ENCODE measurements at places on chromosomes 1 and 21.

DNA sequence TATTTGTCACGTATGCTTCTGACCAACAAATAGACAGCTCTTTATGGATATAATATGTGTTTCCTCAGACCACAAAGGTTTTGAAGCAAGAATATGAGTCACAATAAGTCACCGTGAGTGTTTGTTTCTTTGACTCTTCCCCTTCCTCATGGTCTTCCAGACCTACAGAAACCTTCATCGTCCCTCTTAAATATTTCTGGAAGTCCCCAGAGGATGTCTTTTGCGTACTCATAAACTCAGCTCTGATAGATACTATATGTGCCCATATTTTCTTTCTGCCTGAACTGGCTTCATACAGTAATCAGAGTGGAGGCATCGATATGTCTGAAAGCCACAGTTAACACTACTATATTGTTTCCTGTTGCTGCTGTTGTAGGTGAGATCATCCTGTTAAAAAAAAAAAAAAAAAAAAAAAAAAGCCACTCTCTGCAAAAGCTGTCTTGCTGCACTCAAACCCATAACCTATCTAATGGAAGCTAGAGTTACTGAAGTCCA is 38.4 kb downstream of the ADAMTS1 start:
- no peak for DNase-seq

GRCh38 chr1:172184506-172185191 is 235.8 kb upstream of the C1orf105 start:
- no peak for DNase-seq

DNA sequence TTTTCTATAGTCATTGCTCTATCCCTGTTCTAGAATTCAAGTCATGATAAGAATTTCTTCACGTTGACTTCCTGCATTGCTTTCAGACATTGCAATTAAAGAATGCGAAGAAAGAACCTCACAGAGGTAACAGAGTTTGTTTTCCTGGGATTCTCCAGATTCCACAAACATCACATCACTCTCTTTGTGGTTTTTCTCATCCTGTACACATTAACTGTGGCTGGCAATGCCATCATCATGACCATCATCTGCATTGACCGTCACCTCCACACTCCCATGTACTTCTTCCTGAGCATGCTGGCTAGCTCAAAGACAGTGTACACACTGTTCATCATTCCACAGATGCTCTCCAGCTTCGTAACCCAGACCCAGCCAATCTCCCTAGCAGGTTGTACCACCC is 10.6 kb downstream of the APCS start:
- DNase-seq = no peak

- DNase-seq = no peak
Measured at GRCh38 chr1:225685476-225686176, 32.7 kb upstream of the ENAH start.

DNA sequence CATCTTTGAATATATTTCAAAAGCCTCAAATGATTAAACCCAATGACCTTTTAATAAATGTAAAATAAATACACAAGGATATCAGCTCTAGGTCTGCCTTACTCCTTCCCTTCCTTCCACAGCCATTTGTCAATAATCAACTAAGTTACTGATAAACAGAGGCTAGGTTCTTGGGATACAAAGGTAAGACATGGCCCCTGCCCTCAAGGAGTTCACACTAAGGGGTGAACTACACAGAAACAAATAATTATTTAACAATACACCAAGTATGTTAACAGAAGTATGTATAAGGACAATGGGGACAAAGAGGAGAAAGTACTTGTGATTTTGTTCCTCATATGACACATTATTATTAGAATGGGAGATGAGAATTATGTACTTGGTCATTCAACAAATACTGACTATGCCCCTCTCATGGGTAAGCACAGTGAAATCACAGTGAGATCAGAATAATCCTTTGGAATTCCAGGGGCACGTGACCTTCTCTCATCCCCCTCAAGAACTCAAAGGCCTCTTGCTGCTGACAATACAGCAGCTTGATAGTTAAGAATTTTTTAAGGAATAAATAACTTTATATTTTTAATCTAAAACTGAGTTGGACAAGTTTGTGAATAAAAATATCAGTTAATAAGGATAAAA is 40.2 kb downstream of the ATP1B1 start:
- DNase-seq = no peak

- no peak for DNase-seq
Measured at GRCh38 chr1:228867951-228868730, 132.9 kb downstream of the RHOU start.

DNA sequence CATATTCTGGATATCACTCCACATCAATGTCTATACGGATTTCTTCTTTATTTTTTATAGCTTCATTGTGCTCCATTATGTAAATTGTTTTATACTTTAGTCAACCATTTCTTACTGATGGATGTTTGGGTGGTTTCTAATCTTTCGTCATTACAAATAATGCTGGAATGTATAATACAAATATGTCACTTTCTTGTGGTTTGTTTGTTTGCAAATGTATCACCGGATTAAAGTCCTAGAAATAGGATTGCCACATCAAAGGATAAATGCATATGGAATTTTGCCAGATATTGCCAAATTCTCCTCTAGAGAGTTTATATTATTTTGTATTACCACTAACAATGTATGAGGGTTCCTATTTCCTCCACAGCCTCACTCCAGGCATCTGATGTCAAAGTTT is 48.7 kb upstream of the PRDM2 start:
- no peak for DNase-seq

GRCh38 chr1:43472087-43472462 is 18.3 kb upstream of the HYI start:
- DNase-seq = no peak

- no peak for DNase-seq
Measured at GRCh38 chr1:204709960-204710912, 24.7 kb upstream of the LRRN2 start.

- DNase-seq = no peak
Measured at GRCh38 chr21:35616090-35616489, 444.2 kb downstream of the SETD4 start.

DNA sequence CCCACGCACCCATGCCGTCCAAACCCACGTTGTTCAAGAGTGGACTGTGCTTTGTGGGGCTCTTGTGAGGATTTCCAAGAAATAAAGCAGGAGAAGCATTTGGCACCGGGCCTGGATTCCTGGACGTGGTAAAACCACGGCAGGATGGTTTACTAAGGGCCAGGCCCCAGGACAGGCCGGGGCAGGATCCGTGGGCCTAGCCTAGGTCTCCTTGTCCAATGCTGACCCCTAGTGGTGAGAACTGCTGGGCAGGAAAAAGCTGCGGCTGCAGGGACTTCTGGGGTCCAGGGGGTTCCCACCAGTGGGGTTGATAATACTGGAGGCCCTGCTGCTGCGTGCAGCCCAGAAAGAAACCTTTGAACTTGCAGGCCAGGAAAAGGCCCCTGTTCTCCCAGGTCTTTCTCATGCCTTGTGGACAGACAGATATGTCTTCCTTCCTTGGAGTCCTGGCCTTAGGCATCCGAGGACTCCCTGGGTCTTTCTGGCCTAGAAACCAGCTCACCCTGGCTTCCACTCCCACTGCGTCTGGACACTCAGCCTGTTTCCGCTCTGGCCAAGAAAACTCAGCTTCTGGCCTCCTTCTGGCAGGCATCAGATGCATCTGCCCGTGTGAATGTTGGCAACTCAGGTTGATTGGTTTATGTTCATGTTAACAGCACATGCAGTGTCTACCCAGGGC is 106.9 kb upstream of the TMEM51 start:
- no peak for DNase-seq

DNA sequence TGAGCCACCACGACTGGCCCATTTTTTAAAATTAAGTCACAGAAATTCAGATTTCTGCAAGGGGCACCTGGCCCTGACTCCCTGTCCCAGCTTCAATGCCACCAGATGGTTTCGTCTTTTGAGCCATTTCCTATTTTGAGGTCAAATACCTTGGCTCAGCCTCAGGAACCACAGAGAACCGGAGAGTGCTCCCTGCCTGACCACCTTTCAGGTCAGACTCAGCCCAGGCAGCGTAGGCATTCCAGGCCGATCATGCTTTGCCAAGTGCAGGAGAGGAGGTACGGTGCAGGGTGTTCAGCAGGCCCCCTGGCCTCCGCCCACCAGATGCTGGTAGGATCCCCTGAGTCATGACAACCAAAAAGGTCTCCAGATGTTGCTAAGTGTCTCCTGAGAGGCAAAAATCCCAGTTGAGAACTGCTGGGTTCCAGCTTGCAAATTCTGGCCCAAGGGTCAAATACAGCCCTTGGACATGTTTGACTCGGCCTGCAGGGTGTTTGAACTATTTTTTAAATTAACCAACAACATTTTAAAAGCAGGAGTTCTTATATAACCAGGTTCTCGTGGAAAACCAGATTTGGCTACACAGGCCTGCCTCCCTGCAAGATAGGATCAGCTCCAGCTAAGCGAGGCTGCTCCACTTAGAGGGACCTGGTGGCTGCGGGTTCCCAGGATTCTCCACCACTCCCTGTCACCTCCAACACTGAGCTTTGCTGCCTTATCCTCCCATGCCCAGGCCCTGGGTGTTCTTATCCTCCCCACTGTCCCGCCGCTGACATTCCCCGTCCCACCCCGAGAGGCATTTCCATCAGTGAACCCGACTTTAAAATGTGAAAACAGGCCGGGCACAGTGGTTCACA is 61.9 kb upstream of the TARDBP start:
- no peak for DNase-seq

GRCh38 chr1:246533371-246533905 is 26.4 kb upstream of the SMYD3 start:
- DNase-seq = no peak

All from activated gamma-delta T cell (primary cell).